Spleen (tissue), 13 donors: ENCODE measurements at places on chromosomes 7 and 10. TPM values are rescaled to one million over a fixed set of nuclear protein-coding genes. Genes with fewer than 3 reads are reported as not detected.

The HOXA5 gene
- total RNA-seq: 7.3 TPM

DNA sequence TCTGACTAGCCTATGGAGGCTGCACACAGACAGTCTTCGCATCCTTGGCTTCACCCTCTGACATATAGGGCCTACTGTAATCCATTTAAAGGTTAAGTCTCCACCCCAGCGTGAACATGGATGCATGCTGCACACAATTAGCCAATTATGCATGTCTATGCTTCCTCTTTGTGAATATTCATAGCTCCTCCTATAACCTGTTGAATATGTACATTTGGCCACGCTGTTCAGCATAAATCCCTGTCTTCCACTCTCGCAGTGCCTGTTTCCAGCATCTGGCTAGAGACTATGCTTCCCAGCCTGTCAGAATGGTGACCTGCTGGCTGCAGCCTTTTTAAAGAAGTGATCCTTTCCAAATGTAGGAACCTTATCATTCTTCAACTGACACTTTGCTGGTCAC, 106.7 kb downstream of the PRKAG2 start:
- no peak for DNase-seq
- no peak overlapping the region for H3K4me3 ChIP-seq
- no peaks in the 10 kb centered on the region for H3K27me3 ChIP-seq

The LRRN3 gene
- not detected for total RNA-seq

GRCh38 chr7:17599733-17600339, 301.4 kb downstream of the AHR start:
- H3K36me3 ChIP-seq: no peaks in the 10 kb centered on the region
- DNase-seq: no peak
- H3K4me3 ChIP-seq: no peak overlapping the region

GRCh38 chr10:66151346-66151745, 774.5 kb upstream of the LRRTM3 start:
- H3K27me3 ChIP-seq: no peaks in the 10 kb centered on the region
- H3K4me1 ChIP-seq: no peaks in the 10 kb centered on the region
- no peak overlapping the region for H3K27ac ChIP-seq
- H3K36me3 ChIP-seq: no peaks in the 10 kb centered on the region
- no peak overlapping the region for H3K4me3 ChIP-seq
- no peak for DNase-seq

The PODXL gene
- total RNA-seq: 20.0 TPM

GRCh38 chr10:118272149-118272721, 69.9 kb downstream of the FAM204A start:
- DNase-seq: no peak
- no peak overlapping the region for H3K27ac ChIP-seq
- no peak overlapping the region for H3K4me3 ChIP-seq
- no peaks in the 10 kb centered on the region for H3K36me3 ChIP-seq
- peaks cover 36% of the 10 kb centered on the region for H3K27me3 ChIP-seq

DNA sequence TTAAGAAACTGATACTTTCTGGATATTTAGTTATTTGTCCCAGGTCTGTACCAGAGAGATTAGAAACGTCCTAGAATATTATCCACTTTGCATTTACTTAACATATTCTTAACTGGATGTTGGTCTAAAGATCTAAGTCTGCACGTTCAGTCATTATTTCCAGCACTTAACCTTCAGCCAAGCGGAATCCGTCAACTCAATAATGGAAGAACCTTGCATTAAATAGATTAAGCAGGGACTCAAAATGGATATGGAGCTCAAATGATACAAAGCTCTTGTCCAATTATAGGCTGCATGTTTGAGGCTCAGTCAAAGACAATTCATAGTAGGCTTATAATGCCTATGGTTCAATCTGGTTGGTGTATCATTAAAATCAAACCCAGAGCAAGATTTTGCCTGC, 162.9 kb downstream of the SEMA3D start:
- no peaks in the 10 kb centered on the region for H3K36me3 ChIP-seq
- no peak overlapping the region for H3K27ac ChIP-seq
- H3K4me1 ChIP-seq: no peaks in the 10 kb centered on the region
- H3K4me3 ChIP-seq: no peak overlapping the region

- no peaks in the 10 kb centered on the region for H3K36me3 ChIP-seq
- no peak for DNase-seq
- no peaks in the 10 kb centered on the region for H3K4me1 ChIP-seq
These were observed 31.2 kb downstream of the EXOC4 start for GRCh38 chr7:133284092-133284491.

The TMEM236 gene
- total RNA-seq: 1.6 TPM

DNA sequence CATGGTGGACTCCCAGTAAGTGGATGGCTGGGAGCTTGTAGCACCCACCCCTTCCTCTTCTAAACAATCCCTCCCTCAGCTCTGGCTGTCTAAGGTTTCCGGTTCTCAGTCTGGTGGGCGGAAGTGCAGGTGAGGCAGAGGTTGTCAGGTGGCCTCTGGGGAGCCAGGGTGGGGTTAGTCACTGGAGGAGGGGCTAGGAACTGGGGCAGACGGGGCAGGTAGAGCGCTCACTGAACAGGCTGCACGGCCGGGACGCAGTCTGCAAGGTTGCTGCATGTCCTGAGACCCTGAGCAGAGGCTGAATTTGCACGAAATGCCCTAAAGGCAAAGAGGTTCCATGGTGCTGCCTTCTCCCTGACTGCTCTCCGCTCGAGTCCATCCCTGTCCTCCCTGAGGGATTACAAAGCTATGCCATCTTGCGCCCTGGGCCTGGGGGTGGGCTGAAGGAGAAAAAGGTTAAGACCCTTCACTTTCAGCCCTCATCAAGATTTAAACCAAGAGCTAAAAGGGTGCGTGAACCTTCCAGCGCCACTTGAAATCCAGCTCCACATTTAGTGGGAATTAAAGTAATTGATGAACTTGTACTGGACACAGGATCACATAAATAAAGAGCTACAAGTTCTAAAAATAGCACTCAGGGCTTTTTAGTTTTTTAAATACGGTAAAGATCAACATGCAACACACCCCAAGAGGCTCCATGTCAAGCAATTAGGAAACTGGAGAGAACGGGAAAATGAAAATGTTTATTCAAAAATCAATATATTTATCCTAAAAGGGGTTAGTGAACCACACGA, 62.3 kb upstream of the CTBP2 start:
- no peak overlapping the region for H3K27ac ChIP-seq
- H3K36me3 ChIP-seq: no peaks in the 10 kb centered on the region
- H3K4me3 ChIP-seq: no peak overlapping the region
- no peaks in the 10 kb centered on the region for H3K27me3 ChIP-seq
- DNase-seq: no peak
- no peaks in the 10 kb centered on the region for H3K4me1 ChIP-seq

GRCh38 chr7:117619681-117620080, 139.9 kb downstream of the CFTR start:
- no peak overlapping the region for H3K27ac ChIP-seq
- no peaks in the 10 kb centered on the region for H3K27me3 ChIP-seq
- no peak for DNase-seq
- no peak overlapping the region for H3K4me3 ChIP-seq

The GPR158 gene
- total RNA-seq: 0.07 TPM

The GNAT3 gene
- total RNA-seq: not detected

- peaks cover 21% of the 10 kb centered on the region for H3K27me3 ChIP-seq
- no peaks in the 10 kb centered on the region for H3K36me3 ChIP-seq
- H3K4me3 ChIP-seq: no peak overlapping the region
- H3K27ac ChIP-seq: no peak overlapping the region
These were observed 28.6 kb downstream of the ADARB2 start for GRCh38 chr10:1708746-1709145.

The NXPH1 gene
- not detected for total RNA-seq

The ZWINT gene
- 3.0 TPM for total RNA-seq

- no peaks in the 10 kb centered on the region for H3K27me3 ChIP-seq
- H3K4me1 ChIP-seq: peaks cover 25% of the 10 kb centered on the region
- H3K27ac ChIP-seq: peak overlapping the region; percentile 19
- H3K36me3 ChIP-seq: peaks cover 88% of the 10 kb centered on the region
- H3K4me3 ChIP-seq: no peak overlapping the region
- peak; percentile 81 for DNase-seq
These were observed 30.3 kb downstream of the PIK3CG start for GRCh38 chr7:106895246-106895864.

GRCh38 chr7:18895456-18895855, 222.0 kb downstream of the TWIST1 start:
- no peak overlapping the region for H3K27ac ChIP-seq
- no peaks in the 10 kb centered on the region for H3K36me3 ChIP-seq
- H3K4me3 ChIP-seq: no peak overlapping the region
- no peak for DNase-seq
- H3K4me1 ChIP-seq: no peaks in the 10 kb centered on the region
- no peaks in the 10 kb centered on the region for H3K27me3 ChIP-seq

DNA sequence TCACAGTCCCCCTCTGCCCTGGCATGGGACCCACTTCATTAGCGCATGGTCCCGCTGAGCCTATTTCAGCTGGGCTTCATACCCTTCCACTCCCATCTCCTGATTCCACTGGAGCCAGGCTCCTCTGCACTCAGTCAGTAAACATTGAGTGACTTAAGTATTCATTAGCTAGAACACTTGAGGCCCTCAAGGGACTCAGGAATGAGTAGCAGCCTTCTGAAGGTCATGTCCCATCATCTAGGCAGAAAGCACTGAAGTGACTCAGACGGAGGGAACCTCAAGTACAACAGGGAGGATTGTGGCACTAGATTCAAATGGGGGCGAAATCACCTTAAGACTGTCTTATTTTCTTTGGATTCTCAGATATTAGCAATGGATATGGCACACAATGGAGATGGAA, 186.6 kb upstream of the INHBA start:
- H3K36me3 ChIP-seq: no peaks in the 10 kb centered on the region
- no peak overlapping the region for H3K4me3 ChIP-seq
- H3K4me1 ChIP-seq: peaks cover 23% of the 10 kb centered on the region
- no peak overlapping the region for H3K27ac ChIP-seq

The ITIH5 gene
- total RNA-seq: 1.5 TPM

- no peaks in the 10 kb centered on the region for H3K4me1 ChIP-seq
- no peak for DNase-seq
- no peaks in the 10 kb centered on the region for H3K36me3 ChIP-seq
- no peak overlapping the region for H3K4me3 ChIP-seq
- no peak overlapping the region for H3K27ac ChIP-seq
These were observed 63.1 kb downstream of the DOCK4 start for GRCh38 chr7:112143136-112143535.

- H3K27me3 ChIP-seq: no peaks in the 10 kb centered on the region
- no peak overlapping the region for H3K4me3 ChIP-seq
- H3K27ac ChIP-seq: no peak overlapping the region
- no peaks in the 10 kb centered on the region for H3K36me3 ChIP-seq
- DNase-seq: no peak
- no peaks in the 10 kb centered on the region for H3K4me1 ChIP-seq
These were observed 223.8 kb downstream of the USP6NL start for GRCh38 chr10:11387551-11388222.

DNA sequence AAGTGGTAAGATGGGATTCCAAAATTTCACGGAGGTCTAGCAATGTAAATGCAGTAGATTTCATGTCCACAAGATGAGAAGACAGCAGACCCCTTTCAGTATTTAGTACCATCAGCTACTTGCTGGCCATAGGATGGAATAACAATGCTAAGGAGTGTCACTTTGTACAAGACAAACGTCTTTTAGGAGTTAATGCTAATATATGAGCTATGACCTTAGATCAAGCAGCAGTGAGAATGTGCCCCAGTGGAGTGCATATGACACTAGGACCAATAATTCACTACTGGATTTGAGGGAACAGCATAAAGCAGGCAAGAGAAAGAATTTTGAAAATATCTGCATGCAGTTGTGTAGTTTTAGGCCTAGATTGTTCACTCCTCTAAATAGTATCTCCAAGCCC, 182.8 kb upstream of the ZNF804B start:
- H3K27me3 ChIP-seq: no peaks in the 10 kb centered on the region
- no peaks in the 10 kb centered on the region for H3K36me3 ChIP-seq
- no peak for DNase-seq
- H3K4me1 ChIP-seq: no peaks in the 10 kb centered on the region

The MOGAT3 gene
- total RNA-seq: not detected

GRCh38 chr7:135853499-135853898, 104.9 kb upstream of the FAM180A start:
- H3K27me3 ChIP-seq: no peaks in the 10 kb centered on the region
- H3K36me3 ChIP-seq: no peaks in the 10 kb centered on the region
- no peak overlapping the region for H3K4me3 ChIP-seq

DNA sequence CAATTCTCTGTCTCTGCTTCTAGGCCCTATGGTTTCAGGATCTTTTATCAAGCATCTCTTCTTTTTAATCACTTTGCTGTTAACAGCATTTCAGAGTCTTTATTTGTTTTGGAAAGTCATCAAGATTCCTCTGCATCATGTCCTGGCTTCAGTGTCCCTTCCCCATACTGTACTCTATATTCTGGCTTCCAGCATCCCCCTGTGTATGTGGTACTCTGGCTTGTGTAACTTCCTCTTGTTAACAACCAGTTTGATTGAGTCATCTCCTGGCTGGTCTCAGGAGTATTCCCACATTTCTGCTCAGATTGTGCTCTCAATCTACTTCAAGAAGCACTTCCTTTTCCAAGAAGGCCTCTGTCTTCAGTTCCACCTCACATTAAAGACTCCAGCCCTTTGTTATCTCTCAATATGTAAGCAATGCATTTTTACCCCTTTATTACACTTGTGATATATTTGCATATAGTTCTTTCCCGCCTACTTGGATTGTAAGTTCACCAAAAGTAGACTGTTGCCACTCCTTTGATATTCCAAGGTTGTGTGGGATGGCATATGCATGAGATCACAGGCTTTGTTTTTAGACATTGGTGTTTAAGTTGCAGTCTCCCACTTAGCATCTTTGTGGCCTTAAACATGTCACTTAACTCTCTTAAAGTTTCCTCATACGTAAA, 15.1 kb upstream of the ATE1 start:
- no peaks in the 10 kb centered on the region for H3K36me3 ChIP-seq
- DNase-seq: no peak
- no peak overlapping the region for H3K4me3 ChIP-seq
- peaks cover 5% of the 10 kb centered on the region for H3K4me1 ChIP-seq
- H3K27me3 ChIP-seq: no peaks in the 10 kb centered on the region

DNA sequence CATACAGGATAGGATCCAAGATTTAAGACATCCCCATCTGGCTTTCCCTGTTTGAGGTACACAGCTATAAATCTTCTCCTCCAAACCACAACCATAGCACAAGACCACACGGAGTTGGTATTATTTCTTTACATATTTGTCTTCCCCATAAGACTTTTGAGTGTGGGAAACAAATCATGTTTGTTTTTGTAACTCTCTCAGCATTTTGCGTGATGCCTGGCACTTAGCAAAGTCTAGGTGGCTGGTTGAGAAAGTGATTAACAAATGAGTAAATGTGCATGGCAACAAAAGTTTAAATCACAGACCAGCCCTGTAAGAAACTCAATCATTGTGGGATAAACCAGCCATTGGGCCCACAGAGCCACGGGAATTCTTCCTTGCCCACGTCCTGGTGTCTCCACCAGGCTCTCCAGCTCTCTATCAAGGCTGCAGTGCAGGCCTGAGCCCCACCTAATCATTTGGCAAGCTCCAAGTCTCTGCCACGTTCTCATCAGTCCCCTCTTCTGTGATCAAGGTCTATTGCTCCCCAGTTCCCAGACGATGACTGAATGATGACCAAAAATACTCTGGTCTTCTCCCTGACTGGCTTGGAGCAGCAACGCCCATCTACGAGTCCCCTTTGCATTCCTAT, 317.8 kb downstream of the TNS3 start:
- H3K36me3 ChIP-seq: no peaks in the 10 kb centered on the region
- no peak overlapping the region for H3K4me3 ChIP-seq
- H3K4me1 ChIP-seq: peaks cover 3% of the 10 kb centered on the region
